ENCODE measurements at places on chromosomes 12 and 14.

- no peak for DNase-seq
Observed at GRCh38 chr14:92199763-92200162, 78.0 kb downstream of the CPSF2 start.

GRCh38 chr12:123621619-123622530 is 11.6 kb downstream of the EIF2B1 start:
- DNase-seq = no peak

- DNase-seq = no peak
Observed at GRCh38 chr14:98278800-98279199, 993.2 kb downstream of the BCL11B start.

GRCh38 chr14:104385531-104386101 is 193.9 kb upstream of the C14orf180 start:
- DNase-seq = no peak

DNA sequence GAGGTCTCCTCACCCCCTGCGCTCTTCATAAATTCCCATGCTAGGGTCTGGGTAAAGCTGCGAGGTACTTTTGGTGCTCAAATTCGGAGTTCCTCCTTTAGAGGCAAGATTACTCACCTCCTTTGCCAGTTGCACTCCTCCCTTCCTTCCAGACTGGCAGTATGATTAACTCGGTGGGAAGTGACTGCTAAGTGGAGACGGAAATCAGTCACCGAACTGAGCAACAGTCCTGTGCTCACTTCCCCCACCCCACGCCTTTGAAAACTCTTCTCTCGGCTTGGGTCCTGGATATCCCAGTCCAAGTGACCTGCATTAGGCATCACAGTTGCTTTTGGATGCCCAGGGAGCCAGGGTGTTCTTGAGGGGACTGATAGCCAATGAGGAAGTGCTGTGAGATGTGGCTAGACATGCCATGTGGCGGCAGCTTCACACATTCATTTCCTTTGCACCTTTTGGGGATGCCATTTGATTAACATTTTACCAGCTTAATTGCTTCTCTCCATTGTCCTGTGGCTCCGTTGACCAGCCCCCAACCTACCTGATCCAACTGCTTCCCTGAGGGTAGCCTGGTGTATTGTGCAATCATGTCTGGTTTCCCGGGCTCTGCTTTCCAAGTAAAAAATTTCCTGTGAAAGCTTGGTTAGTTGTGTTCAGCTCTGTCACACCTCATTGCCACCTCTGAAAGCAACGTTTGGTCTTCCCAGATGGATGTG is 840 bp downstream of the PNP start:
- no peak for DNase-seq

DNA sequence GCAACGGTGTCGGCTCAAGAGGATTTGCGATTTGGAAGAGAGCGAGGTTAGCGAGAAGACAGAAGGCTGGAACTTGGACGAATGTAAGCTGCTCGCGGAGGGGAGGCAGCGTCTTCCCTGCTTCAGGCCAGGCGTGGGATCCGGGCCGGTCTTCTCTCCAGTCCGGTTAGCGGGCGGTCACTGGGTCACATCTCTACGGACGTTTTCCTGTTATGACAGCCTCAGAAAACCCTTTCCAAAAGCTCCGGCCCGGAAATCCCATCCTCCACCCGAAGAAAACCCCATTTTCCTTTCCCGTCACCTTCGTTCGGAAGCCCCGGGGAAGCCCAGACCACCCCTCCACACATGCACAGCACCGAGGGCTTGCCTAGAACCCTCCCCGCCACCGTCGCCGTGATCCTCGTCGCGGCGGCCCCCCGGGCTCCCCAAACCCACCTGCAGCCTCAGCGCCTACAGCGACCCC is 268 bp downstream of the NDUFB1 start:
- DNase-seq = no peak

- no peak for DNase-seq
Observed at GRCh38 chr12:113812411-113813228, 153.5 kb downstream of the RBM19 start.

Measured in activated naive CD4-positive, alpha-beta T cell (primary cell).